Stimulated activated CD4-positive, alpha-beta T cell treated with anti-CD3 and anti-CD28 coated beads, Interleukin-12 subunit alpha, Interleukin-12 subunit beta, amount 100 ng/mL, for 4 hours (primary cell): ENCODE measurements at places on chromosomes 16 and 17.

DNA sequence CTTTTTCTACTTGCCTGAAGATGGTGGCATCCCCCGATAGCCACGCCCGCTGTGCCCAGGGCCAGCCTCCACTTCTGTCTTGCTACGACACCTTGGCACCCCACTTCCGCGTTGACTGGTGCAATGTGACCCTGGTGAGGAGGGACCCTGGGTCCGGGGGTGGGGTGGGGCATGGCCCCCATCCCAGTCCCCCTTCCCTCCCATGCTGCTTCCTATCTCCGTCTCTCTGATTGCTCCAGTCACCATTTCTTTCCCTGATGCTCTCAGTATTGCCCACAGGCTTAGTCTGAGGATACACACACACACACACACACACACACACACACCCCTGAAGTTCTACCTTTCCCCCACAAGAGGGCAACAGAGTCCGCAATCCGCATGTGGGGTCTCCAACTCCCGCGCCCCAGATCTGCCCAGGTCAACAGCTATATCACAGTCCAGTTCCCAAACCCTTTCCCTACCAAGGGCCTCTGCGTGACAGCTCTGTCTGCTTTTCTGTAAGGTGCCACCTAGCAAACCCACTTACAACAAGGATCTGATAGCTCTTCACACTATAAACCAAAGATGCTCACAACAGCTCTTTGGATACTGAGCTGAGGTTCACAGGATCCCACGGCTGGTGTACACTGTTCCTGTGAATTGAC is 3.4 kb downstream of the SGCA start:
- peak; percentile 42 for DNase-seq

DNA sequence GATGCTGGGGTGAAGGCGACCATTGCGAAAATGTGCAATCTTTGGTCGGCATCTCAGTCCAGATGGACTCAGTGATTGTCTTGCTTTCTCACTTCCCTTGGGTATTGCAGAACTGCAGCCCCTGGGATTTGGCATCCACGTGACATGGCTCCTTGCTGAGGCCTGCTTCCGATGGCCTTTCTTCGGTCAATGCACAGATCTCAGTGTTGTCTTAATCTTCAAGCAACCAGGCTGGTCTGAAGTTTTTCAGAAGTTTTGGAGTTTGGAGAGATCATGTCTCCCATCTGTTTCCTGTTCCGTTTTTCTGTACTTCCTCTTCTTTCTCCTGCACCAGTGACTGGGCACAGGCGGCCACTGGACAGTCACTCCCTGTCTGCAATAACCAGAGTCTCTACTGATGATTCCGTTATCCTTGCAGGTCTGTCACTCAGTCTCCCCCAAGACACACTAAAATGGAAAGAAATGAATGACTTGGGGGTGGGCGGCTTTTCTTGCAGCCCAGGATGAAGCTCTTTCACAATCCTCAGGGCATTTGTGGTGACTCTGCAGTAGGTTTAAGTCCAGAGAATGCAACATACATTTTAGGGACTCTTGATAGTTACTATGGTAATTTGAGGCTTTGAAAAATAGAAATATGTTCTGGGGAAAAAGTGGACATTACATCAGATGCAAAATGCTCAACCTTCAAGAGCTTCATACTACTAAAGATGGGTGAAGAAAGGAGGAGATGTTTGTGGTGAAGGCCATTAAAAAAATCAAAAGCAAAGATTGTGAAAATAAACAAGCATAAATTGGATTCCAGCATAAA is 106.3 kb upstream of the ZFHX3 start:
- no peak for DNase-seq

- DNase-seq = no peak
These were observed 33.2 kb upstream of the CCDC182 start for GRCh38 chr17:57778306-57778705.

DNA sequence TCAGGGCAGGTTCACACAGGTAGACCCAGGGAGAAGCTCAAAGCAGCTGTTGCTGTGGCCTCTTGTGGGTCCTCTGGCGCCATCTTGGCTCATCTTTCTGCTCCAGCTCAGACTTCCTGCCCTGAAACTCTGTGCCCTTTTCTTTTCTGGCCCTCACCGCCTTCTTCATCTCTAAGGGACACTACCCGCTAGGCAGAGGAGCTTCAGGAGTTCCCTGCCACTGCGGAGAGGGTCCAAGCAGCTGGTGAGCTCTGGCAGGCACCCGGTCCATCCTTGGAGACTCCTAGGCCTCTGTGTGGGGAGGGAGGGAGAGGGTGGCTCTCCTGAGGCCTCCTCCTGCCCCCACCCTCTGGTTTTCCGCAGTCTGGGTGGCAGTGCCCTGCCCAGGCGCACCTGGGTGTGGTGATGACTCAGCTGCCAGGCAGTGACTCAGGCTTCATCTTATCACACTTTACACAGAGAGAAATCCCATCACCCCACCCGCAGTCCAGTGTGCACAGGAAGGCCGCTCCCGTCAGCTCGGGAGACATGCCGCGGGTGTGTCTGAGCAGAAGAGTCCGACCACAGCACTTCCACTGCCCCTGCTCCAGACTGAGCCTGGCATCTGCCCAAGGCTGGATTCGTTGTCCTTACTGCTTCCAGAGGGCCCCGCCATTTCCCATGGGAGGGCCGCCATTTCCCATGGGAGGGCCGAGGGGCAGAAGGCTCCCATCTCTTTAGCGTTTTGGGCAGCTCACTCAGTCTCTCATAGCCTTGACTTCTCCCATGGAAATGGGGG is 7.3 kb downstream of the NT5C start:
- DNase-seq = peak; percentile 61

DNA sequence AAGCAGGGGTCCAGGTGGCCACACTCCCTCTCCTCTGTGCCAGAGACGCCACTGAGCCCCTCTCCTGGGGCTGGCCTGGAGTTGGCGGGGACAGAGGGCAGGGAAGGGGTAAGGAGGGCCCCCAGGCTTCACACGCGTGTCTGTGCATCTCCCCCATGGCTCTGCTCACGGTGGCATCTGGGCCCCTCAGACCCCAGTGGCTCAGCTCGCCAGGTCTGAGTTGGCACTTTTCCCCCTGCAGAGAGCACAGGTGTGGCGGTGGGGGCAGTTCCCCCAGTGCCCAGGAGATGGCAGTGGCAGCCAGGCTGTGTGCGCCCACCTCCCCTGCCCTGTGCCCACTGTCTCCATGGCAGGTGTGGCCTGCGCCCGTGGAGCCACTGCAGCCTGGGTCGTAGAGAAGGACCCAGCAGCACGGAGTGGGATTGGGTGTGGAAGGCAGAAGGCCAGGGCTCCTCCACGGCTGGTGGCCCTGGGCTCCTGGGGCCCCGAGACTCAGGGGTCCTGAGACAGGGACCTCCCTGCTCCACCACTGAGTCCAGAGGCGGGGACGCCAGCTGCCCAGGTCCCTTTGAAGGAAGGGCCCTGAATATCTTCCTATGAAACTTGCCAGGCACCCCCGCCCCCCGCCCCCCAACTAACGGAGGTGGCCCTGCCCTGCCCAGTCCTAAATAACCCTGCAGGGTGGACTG is 4.3 kb upstream of the APRT start:
- DNase-seq = peak; percentile 60

DNA sequence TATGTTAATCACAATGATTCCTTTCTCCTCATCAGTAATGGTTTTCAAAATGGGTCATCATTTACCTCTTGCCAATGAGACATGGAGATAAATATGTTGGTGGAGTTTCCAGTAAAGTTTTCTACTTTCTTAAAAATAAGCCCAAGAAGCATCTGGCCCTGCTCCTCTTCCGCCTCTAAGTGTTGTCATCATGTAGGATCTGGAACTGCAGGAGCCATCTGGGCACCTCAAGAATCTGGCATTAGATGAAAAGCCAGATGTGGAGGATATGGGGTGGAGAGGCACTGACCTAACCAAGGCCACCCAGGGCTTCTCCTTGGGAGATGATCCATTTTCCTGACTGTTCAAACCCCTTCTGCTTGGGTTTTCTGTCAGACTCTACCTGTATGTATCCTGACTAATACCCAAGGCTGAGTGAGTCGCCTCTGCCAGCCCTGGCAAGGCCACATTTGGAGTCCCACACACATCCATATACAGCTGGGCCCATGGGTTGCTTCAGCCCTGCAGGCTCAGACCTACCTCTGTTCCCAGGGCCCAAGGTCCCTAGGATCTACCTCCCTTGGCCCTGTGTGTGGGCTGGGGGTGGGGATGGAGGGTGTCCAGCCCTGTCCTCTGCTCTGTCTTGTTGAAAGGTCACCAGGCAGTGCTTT is 24.6 kb downstream of the CCDC182 start:
- no peak for DNase-seq

GRCh38 chr16:56388209-56388608 is 37.1 kb downstream of the AMFR start:
- no peak for DNase-seq

- no peak for DNase-seq
These were observed 1622.3 kb downstream of the CDH8 start for GRCh38 chr16:60413969-60414368.

DNA sequence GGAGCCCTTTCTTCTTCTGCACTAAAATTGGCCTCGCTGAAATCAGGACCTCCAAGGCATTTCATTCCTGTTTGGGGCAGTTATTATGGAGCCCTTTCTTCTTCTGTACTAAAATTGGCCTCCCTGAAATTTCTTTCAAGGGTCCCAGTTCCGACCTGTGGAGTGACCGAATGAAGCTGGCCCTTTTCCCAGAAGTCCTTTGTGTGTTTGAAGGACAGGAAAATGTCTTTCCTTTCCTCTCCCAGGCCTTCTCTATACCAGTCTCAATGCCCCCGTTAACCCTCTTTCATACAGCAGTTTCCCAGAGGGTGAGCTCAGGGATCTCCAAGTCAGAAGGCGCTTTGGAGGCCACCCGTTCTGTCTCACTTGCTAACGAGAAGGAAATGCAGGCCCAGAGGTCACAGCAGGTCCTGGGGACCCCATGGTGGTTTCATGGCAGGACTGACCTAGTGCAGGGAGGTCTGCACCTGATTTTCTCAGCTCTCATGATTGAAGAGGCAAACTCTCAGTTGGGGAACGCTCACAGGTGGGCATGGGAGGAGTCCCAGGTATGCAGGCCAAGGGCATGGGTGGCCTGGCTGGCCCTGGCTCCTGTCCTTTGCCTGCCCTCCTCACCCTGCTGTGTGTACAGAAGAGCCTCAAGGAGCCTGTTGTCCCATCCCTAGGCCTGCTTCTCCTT is 37.1 kb upstream of the DOC2B start:
- no peak for DNase-seq

GRCh38 chr16:89536886-89537548 is 23.5 kb upstream of the RPL13 start:
- DNase-seq = no peak

- DNase-seq = no peak
These were observed 78.5 kb downstream of the C16orf78 start for GRCh38 chr16:49452108-49452507.
